ENCODE measurements at places on chromosomes 5 and 9. TPM values are rescaled to one million over a fixed set of nuclear protein-coding genes. Genes with fewer than 3 reads are reported as not detected.

Gene ZNF366
- total RNA-seq, result not detected

Gene PCDHB14
- total RNA-seq, result not detected

Gene CFAP90
- not detected for total RNA-seq

Gene PFN3
- not detected for total RNA-seq

Gene MARCOL
- total RNA-seq, result not detected

Gene ROPN1L
- total RNA-seq, result 2.2 TPM
